ENCODE measurements at places on chromosomes 2 and 18.

DNA sequence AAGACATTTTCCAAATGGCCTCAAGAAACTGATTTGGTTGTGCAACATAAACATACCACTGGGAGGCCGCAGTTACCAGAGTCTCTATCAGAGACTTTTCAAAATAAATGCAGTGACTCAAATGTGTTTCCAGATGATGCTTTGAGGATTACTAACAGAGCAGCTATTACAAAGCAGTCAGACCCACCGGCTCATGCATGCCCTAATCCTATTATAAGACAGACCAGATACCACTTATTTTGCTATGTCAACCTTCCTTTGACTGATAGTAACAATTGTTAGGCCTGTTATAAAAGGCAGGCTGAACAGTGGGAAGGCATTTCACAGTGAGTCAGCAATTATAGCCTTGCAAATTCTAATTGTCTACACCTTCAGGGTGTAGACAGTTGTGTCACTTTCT lies 217.7 kb downstream of the LRRTM1 start:
- no peak for DNase-seq

DNA sequence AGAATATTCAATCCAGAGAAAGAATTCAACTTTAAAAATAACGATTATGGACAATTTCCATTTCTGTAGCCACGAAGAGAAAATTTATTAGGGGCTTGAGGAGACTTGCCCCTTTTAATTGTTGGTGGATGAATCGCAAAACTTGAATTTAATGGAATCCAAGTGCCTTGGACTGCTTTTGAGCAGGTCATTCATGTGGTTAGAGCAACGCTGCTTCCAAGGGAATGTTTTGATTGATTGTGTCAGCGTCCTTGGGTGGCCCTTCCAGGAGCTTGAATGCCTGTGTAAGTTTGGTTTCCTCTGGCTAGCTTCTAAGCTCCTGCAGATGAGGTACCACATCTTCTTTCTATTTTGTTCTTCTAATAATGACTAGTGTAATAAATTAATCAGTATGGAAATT lies 213.4 kb downstream of the LTBP1 start:
- DNase-seq, result no peak

DNA sequence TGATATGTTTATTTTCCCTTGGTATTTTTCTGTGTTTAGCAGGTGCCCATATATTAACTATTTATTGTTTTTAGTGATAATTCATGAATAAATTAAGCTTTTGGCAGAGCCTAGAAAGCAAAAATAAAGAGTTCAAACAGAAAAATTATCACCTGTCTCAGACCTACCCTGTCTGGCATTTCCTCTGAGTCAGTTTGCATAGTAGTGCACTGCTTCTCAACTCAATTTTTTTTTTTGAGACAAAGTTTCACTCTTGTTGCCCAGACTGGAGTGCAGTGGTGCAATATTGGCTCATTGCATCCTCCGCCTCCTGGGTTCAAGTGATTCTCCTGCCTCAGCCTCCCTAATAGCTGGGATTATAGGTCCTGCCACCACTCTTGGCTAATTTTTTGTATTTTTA lies 793.9 kb downstream of the SUCLG1 start:
- DNase-seq, result no peak

- no peak for DNase-seq
Measured at GRCh38 chr2:134441153-134441863, 187.4 kb downstream of the MGAT5 start.

GRCh38 chr18:832085-832681 lies 20.1 kb upstream of the YES1 start:
- DNase-seq, result no peak

GRCh38 chr18:56748698-56749268 lies 97.6 kb downstream of the WDR7 start:
- DNase-seq, result no peak

DNA sequence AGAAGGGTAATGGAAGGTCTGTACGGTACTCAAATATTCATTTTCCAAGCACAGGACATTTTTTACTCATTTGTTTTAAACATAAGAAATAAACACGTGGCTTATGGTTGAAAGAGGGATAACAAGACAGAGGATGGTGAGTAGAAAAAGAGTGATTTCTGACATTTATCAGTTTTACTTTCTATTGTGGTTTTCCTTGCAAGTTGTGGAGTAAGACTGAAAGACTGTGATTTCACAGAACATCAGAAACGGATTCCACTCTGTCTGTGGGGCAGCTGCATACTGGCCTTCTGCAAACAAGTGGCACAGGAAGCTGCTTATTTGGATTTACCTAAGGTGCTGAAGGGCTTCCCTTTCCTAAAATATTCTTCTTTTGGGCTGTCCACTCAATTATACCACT lies 122.2 kb upstream of the ITGB6 start:
- DNase-seq, result no peak

- no peak for DNase-seq
Measured at GRCh38 chr2:215530191-215530968, 94.5 kb upstream of the FN1 start.

DNA sequence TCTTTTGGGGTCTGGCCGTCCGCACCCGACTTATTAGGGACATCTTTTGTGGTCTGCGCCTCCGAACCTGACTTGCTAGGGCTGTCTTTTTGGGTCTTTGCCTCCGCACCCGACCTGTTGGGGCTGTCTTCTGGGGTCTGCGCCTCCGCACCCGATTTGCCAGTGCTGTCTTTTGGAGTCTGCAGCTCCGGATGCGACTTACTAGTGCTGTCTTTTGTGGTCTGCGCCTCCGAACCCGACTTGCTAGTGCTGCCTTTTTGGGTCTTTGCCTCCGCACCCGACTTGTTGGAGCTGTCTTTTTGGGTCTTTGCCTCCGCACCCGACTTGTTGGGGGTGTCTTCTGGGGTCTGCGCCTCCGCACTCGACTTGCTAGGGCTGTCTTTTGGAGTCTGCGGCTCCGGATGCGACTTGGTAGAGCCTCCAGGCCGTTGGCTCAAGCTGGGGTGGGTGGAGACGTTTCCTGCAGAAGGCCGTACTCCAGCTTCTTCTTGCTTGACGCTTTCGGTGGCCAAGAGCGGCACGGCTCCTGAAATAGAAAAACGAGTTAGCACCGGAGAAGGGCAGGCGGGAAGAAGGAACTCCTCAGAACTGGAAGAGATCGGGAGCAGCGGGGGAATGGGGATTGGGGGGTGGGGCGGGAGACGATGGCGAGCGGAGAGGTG lies 498 bp downstream of the TGOLN2 start:
- peak; percentile 76 for DNase-seq

DNA sequence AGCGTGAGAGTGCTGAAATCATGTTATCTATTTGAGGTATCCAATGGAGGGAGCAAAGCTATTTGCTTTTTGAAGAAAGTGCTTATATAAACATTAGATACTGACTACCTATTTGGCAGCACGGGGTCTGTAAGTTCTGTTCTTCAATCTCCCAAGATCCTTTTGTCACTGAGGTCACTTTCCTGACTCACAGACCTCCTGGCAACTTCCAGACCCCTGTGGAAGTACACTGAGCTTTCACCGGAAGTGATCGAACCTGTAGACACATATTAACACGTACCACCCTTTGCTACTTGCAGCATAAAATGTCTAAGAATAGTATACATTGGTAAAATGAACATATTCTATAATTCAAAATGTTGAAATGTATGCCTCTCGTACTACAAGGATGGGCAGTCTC lies 452.6 kb upstream of the ST6GAL2 start:
- no peak for DNase-seq

DNA sequence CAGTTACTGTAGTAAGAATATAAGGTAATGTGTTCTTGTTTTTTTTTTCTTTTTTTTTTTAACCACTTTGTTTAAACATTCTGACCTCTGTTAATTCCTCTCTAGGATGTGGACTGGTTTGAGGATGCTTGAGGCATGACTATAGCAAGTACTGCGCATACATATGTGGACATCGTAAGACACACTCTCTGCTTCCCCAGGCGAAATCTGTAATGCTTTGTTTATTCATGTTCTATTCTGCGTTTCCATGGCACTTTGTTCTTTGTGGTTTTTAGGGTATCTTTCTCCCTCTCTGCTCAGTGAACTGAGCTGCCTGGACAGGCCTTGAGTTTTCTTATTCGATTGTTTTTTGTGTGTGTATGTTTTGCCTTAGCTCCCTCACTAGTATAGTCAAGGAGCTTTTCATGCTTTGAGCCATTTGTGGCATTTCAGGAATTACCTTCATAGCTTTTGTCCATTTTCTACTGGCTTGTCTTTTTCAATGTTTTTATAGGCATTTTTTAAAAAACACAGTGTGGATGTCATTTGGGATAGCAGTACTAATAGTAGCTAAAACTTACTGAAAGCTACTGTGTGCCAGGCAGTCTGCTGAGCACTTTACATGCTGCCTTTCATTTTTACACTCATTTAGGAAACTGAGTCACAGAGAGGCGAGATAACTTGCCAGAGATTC lies 1.9 kb upstream of the SH3BP4 start:
- DNase-seq, result no peak

DNA sequence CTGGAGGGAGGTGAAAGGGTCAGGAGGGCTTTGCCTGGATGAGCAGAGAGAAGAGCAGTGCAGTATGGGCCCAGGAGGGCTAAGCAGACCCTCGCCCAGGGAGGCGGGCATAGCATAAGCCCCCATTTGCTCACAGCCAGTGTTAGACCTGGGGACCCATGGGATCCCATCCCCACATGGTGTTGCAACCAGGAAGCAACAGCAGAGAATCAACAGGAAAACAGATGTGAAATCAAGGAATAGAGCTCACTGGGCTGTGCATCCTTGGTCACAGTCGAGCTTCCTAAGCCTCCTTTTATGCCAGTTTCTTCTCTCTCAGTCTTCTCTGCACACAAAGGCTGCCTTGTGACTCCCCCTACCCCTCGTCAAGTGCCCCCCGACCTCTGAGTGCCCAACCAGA lies 19.9 kb downstream of the ASB18 start:
- no peak for DNase-seq

GRCh38 chr2:20433249-20433648 lies 13.6 kb upstream of the RHOB start:
- no peak for DNase-seq

DNA sequence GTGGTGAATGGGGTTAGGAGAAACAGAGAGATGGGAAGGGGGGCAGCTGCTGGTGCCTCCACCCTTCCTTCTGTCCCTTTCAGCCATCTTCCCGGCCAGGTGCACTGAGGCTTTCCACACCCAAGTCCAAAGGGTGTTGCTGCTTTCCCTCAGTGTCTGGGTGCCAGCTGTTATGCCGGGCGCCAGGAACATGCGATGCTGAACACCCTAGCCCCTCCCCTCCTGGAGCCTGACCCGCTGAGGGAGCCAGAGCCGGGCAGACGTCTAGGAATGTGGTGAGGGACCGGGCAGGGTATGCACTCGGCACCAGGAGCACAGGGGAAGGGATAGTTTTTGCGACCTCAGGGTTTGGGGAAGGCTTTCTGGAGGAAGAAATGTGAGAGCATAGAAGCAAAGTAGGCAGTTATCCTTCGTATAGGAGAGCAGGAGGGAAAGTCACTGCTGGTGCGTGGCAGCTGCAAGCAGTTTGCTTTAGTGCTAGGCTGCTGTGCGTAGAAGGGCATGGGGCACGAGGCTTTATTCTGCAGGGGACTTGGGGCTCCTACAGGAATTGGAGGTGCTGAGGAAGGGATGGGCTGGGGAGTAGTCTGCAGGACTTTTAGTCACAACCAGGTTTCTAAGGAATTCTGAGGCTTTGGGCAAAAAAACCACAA lies 147.7 kb downstream of the TSN start:
- no peak for DNase-seq

- no peak for DNase-seq
Measured at GRCh38 chr2:178448968-178449661, 1.9 kb downstream of the PRKRA start.

GRCh38 chr2:135773917-135774316 lies 32.3 kb downstream of the UBXN4 start:
- DNase-seq, result no peak

DNA sequence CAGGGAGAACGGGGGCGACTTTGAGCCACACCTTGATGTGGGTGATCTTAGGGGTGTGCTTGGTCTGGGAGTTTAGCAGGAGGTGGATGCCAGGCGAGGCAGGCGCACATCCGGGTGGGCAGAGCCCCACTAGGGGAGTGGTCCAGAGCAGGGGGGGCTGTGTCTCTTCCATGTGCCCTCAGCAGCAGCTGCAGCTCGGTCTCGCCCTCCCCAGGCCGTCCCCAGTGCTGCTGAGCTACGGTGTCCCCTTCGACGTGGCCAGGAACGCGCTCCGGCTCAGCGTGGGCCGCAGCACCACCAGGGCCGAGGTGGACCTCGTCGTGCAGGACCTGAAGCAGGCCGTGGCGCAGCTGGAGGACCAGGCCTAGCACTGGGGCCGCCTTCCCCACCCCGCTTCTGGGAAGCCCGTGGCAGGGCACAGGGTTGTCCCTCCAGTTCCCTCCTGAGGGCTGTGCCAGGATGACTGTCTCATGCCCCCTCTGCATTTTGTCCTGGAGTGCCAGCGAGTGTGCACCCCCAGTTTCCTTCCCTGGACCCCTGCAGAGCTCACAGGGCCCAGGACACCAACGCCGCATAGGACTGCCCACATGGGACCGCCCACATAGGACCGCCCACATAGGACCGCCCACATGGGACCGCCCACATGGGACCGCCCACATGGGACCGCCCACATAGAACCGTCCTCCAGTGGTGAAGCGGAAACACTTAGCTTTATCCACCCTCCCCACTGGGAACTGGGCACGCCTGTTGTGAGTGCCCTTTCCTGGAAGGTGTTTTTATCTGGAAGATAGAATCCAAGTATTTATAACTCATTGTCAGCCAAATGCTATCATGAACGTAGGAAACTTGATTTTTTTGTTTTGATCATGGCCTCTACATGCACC lies 1.9 kb upstream of the ESPNL start:
- DNase-seq, result peak; percentile 70

- DNase-seq, result no peak
Measured at GRCh38 chr2:225276207-225276606, 123.3 kb upstream of the NYAP2 start.

DNA sequence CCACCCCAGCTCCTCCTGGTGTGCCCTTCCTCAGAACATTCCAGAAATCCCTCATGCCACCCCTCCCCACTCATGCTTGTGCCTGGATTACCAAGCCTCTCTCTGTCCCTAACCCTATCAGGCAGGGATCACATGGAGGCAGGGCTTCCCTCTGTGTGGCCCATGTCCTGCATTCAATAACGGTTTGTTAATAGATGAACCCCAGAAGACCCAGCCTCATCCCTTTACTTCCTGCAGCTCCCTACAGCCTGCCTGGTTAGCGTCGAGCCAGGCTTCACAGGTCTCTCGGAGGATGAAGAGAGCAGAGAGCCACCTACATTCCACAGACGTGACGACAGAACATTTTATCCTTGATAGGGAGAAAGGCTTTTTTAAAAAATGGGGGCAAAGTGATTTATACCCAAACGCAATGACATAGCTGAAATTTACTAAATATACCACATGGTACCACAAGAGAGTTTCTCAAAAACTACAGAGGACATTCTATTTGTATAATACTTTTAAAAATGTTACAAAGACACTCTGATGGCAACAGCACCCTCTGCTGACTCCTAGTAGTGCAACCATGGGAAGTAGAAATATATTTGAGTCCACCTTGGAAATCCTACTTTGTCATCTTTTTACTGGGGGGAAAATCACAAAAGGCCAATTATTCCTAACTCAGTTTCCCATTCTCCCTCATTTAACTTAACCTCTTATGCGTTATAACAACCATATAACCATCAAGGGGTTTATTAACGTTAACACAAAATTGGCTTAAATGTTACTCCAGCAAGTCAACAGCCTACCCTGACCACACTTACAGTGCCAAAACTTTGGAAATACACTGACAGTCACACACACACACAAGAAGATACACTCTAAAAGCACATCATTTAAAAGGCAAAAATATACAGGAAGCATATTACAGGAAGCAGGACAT lies 30.7 kb downstream of the FBXO15 start:
- DNase-seq, result no peak
